ENCODE measurements at places on chromosomes 3 and 15.
A peak's percentile ranks its signal among the peaks of the same experiment; 100 is the strongest.

DNA sequence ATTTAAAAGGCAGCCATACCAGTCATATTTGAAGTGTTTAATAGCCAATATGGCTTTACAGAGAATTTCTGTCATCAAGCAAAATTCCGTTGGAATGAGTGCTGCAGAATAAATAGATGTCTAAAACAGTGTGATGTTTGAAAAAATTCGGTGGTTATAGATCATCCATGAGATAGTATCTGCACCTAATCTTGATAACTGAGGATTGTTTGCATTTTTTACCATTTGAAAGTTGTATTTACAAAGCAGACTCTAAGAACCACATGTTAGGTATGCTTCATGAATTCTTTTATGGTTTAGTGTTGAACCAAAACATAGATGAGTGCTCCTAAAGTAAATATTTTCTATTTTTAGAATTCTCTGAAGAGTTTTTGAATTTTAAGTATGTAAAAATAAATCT lies 476.1 kb downstream of the NAALADL2 start:
- DNase-seq = no peak

DNA sequence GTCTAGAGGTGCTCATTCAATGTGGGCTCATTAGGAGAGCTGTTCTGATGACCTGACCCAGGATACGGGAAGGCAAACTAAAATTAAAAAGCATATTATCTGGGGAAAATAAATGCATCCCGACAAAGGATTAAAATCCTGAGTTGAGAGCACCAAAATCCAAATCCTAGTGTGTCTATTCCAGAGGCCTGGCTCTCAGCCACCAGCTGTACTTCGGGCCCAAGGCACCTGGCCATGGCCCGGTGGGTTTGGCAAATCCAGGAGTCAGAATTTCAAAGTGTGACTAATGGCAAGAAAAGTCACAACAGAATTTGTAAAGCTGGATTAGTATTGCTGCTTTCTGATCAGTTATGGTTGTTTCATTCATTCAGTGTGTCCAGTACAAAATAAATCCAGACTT lies 2.6 kb upstream of the LYSMD4 start:
- DNase-seq = no peak

- no peak for DNase-seq
Measured at GRCh38 chr3:4507024-4507596, 14.0 kb downstream of the ITPR1 start.

GRCh38 chr15:100862162-100862561 lies 17.5 kb upstream of the ALDH1A3 start:
- no peak for DNase-seq

- DNase-seq = peak; percentile 75
Measured at GRCh38 chr3:14633819-14634424, 17.6 kb upstream of the CCDC174 start.

GRCh38 chr15:82647835-82648256 lies 683 bp upstream of the CPEB1 start:
- DNase-seq = peak; percentile 83

DNA sequence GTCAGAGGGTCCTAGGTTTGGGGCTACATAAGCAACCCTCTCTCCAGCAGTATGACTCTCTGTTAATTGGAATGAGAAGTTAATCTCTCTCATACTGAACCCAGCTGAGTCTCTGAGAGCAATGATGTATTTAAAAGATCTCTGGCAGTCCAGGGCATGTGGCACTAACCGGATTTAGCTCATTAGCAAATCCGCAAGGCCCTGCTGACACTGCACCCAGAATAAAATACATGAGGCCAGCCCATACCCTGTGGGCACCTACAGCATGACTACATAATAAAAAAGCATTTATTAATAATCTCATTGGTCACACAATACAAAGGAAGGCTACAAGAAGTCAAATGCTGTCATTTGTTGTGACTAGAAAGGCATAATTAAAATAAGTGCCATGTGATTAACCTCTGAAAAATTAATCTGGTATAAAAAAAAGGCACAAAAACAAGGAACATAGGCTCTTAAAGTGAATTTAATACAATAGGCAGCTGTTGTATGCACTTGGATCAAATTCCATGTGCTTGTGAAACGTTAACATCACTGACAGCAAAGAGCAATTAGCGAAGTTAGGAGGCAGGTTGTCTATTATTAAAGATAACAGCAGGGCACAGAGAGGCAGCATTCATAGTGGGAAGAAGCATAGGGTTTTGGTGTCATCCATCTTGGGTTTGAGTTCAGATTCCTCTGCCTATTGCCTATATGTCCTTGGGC lies 381.2 kb downstream of the WDR72 start:
- DNase-seq = no peak

- DNase-seq = no peak
Measured at GRCh38 chr3:39671116-39671515, 138.3 kb upstream of the MYRIP start.

DNA sequence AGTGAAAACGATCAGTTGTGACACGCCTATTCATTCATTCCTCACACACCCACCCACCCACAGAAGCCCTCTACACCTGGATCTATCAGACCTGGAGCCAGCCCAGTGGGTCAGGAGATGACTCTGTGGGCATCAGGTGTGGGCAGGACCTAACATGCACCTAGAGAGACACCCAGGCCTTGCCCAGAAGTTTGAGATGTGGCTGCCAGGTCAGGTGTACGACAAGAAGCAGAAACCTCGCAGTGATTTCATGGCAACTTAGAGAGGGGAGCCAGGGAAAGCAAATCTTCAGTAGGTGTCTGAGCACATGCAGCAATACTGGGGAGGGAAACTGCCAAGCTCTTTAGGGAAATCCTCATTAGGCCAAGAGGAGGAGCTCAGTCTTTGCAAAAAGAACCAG lies 264.7 kb upstream of the ROPN1 start:
- DNase-seq = peak; percentile 49

- no peak for DNase-seq
Measured at GRCh38 chr3:59620325-59620724, 570.5 kb upstream of the CFAP20DC start.

GRCh38 chr3:155418407-155418806 lies 124.9 kb upstream of the STRIT1 start:
- no peak for DNase-seq

DNA sequence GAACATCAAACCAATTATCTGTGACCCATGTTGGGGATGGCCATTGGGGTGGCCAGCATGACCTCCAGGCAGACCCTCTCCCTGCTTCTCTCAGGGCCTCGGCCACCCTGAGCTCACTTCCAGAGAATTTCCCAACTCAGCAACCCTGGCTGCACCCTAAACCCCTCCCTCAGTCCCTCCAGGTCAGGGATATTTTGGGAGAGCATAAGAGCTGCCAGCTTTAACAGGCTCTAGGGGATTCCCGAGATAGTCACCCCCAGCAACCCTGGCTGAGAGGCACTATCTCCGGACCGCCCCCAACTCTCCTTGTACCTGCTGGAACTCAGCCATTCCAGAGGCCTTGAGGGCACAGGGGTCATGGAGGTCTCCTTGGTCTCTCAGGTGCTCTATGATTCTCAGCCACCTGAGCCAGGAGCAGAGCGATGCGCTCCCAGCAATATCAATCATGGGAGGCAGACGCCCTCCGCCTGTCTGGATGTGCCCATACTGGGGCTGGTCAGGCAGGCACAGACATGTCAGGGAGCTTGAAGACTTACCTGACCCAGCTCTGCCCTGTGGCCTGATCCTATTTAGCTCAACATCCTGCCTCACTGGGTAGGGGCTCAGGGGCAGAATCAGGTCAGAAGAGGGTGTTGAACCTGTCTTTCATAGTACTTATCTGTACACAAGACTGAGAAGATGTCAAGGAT lies 34.9 kb upstream of the CILP start:
- no peak for DNase-seq

DNA sequence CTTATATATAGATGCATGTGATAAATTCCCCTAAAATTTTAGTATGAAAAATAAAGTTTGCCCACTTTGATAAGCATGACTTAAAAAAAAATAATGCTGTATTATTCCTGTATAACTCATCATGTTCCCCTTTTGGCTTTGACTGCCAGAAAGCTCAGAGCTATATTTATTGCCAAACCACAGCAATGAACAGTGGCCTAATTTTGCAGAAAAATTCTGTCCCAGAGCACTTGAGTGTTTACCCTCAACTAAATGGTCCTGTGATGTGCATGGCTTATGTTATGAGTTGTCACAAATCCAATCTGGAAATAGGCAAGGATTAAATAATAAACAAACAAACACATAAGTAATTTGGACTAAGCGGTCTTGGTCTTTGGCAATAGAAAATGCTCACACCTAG lies 276.7 kb downstream of the SLC9A9 start:
- no peak for DNase-seq

DNA sequence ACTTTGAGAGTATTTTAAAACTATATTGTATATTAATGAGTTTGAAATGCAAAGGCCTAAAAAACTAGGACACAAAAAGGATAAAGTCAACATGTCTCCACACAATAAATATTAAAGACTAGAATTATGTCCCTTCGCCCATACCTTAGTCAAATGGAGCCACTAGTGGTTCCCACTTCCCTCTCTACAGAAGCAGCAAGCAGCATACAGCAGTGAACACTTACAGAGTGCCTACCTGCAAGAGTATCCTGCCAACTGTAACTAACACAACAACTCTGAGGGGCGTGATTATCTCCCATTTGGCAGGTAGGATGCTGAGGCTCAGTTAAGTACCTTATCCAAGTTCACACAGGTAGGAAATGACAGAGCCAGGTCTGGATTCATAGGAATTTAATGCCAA lies 17.2 kb downstream of the DYNC1LI1 start:
- DNase-seq = no peak

GRCh38 chr15:40281057-40281800 lies 1.6 kb downstream of the ANKRD63 start:
- DNase-seq = no peak

DNA sequence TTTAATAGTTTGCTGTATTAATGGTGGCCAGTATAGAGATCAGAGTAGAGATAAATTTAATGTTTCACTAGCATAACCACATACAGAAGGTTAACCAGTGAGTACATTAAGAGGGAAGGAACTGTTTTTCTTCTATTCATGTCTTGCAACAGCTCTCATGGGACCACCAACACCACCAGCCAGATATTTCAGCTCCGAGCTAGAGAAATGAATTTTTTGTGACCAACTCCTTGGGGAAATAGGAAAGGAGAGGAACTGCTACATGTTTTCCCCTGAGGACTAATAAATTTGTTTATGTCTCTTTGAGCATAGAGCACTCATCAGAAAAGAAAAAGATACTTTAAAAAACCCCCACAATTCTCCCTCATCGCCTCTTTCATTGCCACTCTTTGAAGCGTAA lies 247.5 kb downstream of the MBNL1 start:
- no peak for DNase-seq

DNA sequence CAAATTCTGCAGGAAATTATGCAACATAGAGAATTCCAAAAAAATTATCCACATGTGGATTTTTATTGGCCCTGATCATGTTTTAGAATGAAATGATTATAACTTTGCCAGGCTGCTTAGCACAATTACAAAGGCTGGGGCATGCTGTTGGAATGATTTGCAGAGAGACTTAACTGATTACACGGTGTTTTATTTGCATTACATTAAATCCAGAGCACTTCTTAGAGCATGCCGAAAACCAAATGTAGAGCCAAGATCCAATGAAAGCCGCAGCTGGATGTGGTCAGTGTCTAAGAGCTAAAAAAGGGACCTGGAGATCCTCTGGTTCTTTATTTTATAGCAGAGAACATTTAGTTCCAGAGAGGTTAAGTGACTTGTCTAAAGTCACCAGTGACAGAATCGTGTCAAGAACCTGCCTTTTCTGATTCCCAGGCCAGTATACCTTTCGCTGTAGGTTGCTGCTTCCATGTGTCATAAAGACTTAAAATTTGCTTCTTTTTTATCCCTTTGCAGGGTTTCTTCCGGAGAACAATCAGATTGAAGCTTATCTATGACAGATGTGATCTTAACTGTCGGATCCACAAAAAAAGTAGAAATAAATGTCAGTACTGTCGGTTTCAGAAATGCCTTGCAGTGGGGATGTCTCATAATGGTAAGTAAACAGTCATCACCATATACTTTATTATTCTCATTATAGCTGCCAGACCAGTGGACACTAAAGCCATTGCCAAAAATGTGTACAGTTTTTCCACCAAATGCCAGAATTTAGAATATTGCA lies 92.0 kb upstream of the TSEN2 start:
- DNase-seq = no peak

GRCh38 chr3:54036543-54036942 lies 85.8 kb upstream of the CACNA2D3 start:
- no peak for DNase-seq

DNA sequence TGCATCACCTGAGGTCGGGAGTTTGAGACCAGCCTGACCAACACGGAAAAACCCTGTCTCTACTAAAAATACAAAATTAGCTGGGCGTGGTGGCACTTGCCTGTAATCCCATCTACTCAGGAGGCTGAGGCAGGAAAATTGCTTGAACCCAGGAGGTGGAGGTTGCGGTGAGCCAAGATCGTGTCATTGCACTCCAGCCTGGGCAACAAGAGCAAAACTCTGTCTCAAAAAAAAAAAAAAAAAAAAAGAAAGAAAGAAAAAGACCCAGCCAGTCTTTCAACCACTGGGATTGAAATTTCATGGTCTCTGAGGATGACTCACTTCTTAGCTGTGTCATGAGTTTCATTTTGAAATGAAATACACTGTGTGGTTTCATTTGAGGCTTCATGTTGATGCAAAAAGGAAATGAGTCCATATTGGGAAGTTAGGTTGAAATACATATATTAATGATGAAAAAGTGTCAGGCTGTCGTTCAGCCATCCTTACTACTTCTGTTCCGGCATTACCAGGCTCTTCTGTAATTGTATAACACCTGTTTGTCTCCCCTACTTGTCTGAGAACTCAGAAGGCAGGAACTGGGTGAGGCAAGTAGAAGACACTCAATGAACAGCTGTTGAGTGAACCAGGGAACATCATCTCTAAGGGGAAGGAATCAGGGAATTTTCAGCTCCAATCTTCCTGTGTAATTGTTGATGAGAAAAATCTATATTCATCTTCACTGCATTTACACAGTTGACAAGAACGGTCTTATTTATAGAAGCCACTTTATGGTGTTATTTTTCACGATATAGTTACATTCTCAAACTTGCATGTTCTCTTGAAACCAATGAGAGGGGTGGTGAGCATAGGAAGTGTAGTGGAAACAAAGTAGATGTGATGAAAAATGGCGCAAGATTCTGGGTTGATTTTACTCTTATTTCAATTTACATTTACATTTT lies 87.4 kb downstream of the NFKBIZ start:
- no peak for DNase-seq

DNA sequence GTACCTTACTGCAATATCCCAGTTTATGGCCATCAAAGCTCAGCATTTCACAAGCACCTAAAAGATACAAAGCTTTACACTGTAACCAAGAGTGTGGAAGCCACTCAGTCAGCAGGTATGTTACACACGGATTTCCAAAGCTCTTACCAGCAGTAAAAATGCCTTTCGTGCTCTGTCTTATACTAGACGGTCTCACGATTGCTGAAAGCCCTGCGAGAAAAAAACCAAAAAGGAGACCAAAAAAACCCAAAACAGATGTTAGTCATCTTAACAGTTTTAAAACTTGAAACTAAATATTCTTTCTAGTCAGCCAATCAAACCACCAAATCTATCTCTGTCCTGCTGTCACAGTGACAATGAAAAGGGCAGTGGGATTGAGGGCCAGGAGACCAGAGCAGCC lies 39.0 kb downstream of the TAMM41 start:
- no peak for DNase-seq
